ENCODE measurements at places on chromosomes 1 and 21.

- DNase-seq: no peak
Observed at GRCh38 chr1:115343200-115343737, 5.2 kb upstream of the NGF start.

DNA sequence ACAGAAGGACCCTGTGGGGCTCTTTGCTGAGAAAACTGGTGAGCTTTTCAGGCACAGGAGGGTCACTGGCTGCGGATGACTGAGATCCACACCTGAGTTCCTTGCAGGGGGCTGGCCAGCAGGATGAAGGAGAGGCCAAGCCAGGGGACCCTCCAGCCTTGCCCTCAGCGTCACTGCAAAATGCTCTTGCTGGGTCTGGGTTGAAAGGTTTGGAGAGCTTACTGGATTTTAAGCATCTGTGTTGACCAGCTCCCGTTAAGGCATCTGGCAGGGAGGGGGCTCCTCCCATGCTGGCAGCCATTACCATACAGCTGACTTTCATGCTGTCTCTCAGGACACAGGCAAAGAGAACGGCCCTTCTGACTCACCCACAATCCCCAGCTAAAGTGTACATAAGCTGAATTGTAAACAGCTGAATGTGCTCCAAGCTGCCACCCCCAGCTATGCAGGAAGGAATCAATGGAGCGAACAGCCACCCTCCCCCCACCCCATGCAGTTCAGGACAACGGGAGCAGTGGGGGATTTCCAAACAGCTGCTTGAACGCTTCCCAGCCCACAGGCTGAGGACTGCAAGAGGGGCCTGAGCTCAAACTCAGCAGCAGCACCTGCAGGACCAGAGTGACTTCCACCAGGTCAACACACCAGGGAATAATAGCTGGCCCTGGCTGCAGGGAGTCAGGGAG is 21.3 kb upstream of the A3GALT2 start:
- DNase-seq: no peak

GRCh38 chr1:223662943-223663342 is 2.6 kb downstream of the CAPN8 start:
- no peak for DNase-seq

GRCh38 chr1:100476735-100477290 is 61.1 kb upstream of the GPR88 start:
- no peak for DNase-seq

- no peak for DNase-seq
Observed at GRCh38 chr1:110850627-110851026, 22.3 kb upstream of the CD53 start.

- no peak for DNase-seq
Observed at GRCh38 chr1:54298284-54299033, 98.5 kb downstream of the MRPL37 start.

- DNase-seq: no peak
Observed at GRCh38 chr1:10873189-10873588, 76.7 kb upstream of the CASZ1 start.

All from stimulated activated CD4-positive, alpha-beta T cell treated with anti-CD3 and anti-CD28 coated beads, Interleukin-12 subunit alpha, Interleukin-12 subunit beta, amount 100 ng/mL, for 24 hours (primary cell).